ENCODE measurements at places on chromosomes 2 and 18.

- no peak for DNase-seq
Observed at GRCh38 chr2:25311865-25312575, 29.7 kb downstream of the DNMT3A start.

GRCh38 chr2:10558281-10559030, 110.3 kb upstream of the ODC1 start:
- no peak for DNase-seq

GRCh38 chr2:226667736-226668135, 131.9 kb downstream of the IRS1 start:
- DNase-seq, result no peak

GRCh38 chr2:3756306-3756705, 52.9 kb downstream of the DCDC2C start:
- DNase-seq, result no peak

- DNase-seq, result no peak
Observed at GRCh38 chr2:11270891-11271290, 73.5 kb downstream of the ROCK2 start.

- no peak for DNase-seq
Observed at GRCh38 chr2:221924576-221924975, 352.5 kb upstream of the EPHA4 start.

DNA sequence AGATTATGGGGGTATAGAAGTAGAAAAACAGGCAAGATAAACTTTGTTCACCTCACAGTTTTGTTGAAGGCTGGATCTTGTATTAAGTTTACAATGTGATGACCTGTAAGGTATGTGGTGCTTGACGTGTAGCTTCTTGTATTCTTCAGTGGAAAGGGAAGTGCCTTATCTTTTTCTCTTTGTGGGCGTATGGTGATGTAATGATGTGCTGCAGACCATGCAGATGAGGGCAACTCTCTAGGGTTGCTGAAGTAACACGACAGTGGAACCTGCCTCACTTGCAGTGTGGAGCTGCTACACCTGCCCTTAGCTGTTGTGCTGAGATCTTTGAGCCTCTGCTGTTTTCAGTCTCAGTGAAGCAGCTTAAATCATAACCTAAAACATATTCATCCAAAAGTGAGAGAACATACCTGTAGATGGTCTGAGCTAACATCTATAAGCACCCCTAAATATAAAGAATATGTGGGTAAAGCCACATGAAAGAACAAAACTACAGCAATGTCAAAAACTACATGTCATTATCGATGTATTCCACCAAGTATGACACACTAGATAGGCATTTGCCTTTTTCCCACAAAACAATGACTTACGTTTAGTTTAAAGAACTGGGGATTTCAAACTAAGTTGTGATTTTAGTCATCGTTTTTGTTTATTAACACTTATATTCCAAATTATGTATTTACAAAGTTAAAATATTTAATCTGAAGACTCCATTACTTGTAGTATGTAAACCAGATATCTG, 1144.1 kb downstream of the CNTNAP5 start:
- DNase-seq, result no peak

DNA sequence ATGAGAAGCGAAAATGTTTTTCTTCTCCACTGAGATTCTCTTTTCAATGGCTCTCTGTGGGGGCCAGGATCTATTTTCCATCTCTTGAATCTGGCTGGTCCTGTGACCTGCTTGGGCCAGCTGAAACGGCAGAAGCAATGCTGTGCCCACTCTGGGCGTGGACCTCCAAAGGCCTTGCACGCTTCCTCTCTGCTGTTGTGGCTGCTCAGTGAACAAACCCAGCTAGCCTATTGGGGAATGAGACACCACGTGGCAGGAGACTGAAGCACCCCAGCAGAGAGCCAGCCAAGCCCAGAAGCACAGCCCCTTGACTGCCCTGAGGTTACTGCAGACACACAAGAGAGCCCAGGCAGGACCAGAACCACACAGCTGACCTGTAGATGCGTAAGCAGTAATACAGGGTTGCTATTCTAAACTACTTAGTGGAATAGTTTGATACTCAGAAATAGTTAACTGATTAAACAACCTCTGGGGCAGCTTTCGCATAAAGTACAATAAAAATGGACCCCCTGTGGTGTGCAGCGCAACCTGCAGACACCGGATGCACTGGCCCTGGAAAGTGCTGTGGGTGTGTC, 221.7 kb upstream of the SH3BP4 start:
- DNase-seq, result no peak

GRCh38 chr2:5322396-5322795, 369.8 kb upstream of the SOX11 start:
- no peak for DNase-seq

DNA sequence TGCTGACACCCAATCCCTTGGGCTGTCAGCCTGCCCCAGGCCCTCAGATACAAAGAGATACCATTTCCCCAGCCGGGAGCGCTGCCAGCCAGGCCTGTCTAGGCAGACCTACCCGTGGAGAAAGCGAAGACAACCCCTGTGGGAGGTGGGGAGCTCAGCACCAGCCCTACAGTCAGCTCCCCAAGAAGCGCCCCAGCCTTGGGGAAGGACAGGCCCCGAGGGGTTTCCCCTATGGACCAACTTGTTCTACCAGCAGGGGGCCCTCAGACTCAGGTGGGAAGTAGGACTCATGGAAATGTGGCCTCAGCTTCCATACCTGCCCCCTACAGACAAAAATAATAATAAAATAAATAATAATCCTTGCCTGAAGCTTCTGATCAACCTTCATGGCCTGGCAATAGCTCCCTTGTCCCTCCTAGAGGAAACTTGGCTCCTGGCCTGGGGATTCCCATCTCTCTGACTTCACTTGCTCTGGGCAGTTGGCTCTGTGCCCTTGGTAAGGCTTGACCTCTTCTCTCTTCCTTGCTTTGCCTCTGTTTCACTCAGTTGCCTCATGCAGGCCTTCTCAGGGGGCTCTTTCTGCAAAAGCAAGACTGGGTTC, 7.0 kb downstream of the SLC35F6 start:
- no peak for DNase-seq

DNA sequence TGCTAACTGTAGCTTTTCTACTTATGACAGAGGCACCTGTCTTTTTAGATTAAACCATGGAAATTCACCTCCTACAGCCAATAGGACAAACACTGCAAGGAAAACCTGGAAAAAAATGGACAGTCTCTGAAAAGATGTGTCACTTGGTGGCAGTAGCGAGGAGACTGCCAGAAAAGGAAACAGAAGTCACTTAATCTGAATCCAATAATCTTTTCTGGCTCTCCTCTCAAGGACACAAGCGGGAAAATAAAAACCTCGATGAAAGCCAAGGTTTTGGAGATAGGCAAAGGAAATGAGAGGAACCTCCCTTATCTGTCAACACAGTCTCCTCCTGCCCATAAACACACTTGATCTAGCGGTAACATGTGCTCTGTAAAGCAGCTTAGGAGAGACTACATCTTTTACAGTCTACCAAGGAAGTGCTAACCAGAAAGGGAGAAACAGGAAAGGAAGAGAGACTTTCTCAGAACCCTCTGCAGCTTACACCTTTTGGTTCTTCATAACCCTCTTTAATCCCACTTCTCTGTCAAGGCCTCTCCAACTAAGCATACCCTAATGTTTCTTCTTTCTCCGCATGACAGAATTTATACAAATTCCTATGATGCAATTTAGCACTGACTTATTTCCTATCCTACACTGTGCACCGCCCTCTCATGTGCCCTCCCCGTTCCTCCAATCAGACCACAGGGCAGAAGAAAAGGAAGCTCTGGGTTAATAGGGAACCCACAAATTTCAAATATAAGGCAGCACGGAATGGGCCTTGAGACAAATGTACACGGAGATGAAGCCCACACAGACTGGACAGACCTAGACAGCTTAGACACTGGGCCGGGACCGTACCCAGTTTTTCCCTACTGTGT, 52.8 kb downstream of the CLASP1 start:
- DNase-seq, result no peak

All from effector memory CD4-positive, alpha-beta T cell (primary cell).